HCT116 (cell line): ENCODE measurements at places on chromosomes 3 and 15.

DNA sequence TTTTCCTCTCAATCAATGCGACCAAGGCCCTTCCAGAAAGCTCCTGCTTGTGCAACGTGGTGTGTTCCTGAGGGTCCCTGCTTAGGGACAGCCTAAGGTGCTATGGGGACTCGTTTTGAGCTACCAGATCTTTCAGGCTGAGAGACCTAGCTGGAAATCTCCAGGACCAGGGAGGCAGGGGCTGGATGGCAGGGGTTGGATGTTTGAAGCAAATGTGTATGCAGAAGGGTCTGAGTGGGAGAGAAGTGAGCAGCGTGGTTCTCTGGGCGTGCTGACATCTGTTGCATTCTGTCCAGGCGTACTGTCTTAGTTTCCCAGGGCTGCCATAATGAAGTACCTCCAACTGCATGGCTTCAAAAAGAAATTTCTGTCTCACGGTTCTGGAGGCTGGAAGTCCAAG lies 31.7 kb upstream of the SLCO2A1 start:
- no peak for DNase-seq
- no peaks in the 10 kb centered on the region for H3K36me3 ChIP-seq
- no peak overlapping the region for H3K4me3 ChIP-seq
- H3K27me3 ChIP-seq = no peaks in the 10 kb centered on the region
- H3K4me1 ChIP-seq = no peaks in the 10 kb centered on the region; the same call in 1 of the 2 replicates

DNA sequence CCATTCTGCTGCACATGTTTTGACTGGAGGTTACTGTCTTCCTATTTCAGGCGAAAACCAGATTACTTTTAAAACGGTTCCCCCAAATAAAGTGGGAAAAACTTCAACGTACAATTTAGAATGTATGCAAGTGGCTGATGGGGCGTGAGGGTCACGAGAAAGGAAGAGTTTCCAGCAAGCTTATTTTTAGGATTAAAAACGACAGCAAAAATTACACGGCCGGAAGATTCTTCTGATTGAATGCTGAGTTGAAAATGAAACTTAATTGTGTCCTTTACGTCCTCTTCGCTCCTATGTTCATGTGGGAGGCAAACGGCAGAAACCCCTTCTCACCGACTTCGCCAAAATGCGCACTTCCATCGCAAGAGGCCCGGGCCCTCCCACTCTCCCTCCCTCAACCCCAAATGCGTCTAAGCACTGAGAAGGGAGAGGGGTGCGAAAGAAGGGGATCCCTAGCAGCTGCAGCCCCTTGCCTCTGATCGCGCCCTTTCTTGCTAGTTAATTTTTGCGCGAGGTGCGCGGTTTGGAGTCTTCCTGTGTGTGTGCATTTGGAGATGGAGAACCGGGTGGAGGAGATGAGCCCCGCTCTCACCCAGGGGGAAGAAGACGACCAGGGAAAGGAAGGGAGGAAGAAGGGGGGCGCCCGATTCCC lies 656 bp downstream of the CD47 start:
- no peaks in the 10 kb centered on the region for H3K27me3 ChIP-seq
- H3K27ac ChIP-seq = peak overlapping the region; percentile 57; the same call in 1 of the 2 replicates
- H3K4me1 ChIP-seq = peaks cover 19% of the 10 kb centered on the region

DNA sequence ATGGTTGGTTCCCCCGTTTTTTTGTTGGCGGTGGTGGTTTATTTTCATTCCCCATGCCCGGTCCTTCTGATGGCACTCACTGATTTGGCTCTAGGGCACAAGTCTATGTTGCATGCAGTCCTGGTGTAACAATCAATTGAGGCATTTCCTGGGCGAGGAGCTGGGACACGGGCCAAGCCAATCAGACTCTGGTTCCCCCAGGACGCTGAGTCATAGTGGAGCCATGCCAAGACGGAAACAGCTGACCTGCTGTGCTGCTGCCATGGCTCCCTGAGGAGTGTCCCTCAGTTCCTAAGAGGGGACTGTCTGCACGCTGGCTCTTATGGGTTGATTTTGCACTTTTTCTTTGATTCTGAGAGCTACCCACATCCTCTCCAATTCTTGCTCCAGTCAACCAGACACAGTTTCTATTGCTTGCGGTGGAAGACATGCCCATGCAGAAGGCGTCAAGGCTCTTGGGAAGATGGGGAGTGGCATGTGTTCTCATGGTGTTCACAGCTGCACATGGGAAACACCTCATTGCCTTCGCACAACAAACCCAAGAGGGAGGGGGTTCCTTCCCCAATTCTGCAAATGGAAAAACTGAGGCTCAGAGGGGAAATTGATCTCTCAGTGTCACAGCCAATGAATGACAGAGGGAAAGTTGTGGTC lies 28.3 kb upstream of the ALDH1L1 start:
- H3K27me3 ChIP-seq = no peaks in the 10 kb centered on the region
- H3K36me3 ChIP-seq = no peaks in the 10 kb centered on the region
- peak; percentile 76 for DNase-seq
- no peak overlapping the region for H3K4me3 ChIP-seq
- H3K4me1 ChIP-seq = peaks cover 40% of the 10 kb centered on the region
- peak overlapping the region; percentile 9; the same call in 1 of the 2 replicates for H3K27ac ChIP-seq

GRCh38 chr3:110815008-110815583 lies 256.5 kb upstream of the NECTIN3 start:
- H3K27me3 ChIP-seq = no peaks in the 10 kb centered on the region
- H3K4me1 ChIP-seq = peaks cover 53% of the 10 kb centered on the region
- H3K27ac ChIP-seq = peak overlapping the region; percentile 91
- peak overlapping the region; percentile 21 for H3K4me3 ChIP-seq
- DNase-seq = peak; percentile 89
- peaks cover 10% of the 10 kb centered on the region; the same call in 1 of the 2 replicates for H3K36me3 ChIP-seq

- H3K27ac ChIP-seq = no peak within 1 kb of the TSS
- no peak within 1 kb of the TSS for H3K4me3 ChIP-seq
- DNase-seq = no peak
- H3K36me3 ChIP-seq = no peaks in the 10 kb centered on the region
These were observed at the start of gene TM6SF1 for GRCh38 chr15:83106994-83107840. Gene TM6SF1, plus strand, starts transcription at chr15:83107645. Its CDS starts 36 bp downstream, at chr15:83107681.

DNA sequence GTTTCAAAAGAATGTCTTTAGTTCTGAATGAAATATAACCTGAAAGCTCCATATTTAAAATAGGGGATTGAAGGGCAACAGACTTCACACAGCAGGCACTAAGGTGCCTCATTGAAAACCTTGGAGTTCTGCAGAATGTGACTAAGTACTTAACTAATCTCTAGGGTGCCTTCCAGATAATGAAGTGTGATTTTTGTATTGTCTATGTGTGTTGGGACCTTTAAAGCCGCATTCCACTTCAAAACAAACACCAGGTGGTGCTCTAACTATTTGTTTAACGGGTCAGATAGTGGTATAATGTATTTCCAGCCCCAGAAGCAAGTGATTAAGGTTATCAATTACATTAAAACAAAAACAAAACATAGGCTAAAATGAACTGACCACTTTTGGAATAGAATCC lies 28.0 kb downstream of the TFG start:
- no peak for DNase-seq
- H3K27ac ChIP-seq = no peak overlapping the region
- H3K4me3 ChIP-seq = no peak overlapping the region
- peaks cover 60% of the 10 kb centered on the region for H3K36me3 ChIP-seq
- H3K4me1 ChIP-seq = no peaks in the 10 kb centered on the region

DNA sequence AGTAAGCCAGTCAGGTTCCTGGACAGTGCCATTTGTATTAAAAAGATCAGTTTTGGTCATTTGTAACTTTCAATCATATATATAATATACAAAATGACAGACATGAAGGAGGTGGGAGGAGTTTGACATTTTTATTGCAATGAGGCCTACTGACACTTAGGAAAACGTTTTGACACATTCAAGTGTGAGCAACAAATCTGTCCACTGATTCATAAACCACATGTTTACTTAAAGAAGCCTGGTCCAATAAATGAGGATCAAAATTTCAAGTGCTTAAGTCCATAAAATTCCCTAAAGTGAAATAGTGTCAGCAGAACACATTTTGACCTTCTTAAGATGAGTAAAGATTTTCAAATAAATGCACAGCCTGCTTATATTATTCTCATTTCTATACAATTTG lies 137.3 kb downstream of the MECOM start:
- H3K4me1 ChIP-seq = no peaks in the 10 kb centered on the region
- H3K4me3 ChIP-seq = no peak overlapping the region
- H3K27ac ChIP-seq = no peak overlapping the region
- H3K36me3 ChIP-seq = no peaks in the 10 kb centered on the region
- H3K27me3 ChIP-seq = no peaks in the 10 kb centered on the region
- no peak for DNase-seq

DNA sequence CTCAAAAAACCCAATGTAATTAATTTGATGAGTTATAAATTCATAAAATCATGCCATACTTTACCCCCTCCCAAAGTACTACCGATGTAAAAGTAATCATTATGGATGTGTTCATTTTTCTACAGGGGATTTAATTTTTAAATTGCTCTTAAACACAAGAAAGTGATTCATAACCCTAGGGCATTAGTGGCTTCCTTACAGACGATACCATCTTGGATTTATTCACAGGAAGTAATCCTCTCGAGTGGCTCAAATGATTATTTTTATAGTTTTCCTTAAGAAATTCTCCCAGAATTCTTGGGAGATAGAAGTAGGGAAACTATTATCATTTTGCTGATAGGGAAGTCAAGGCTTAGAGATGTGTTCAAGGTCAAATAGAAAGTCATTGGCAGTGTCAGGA lies 80.9 kb downstream of the PEX5L start:
- H3K27me3 ChIP-seq = peaks cover 48% of the 10 kb centered on the region
- DNase-seq = no peak
- no peak overlapping the region for H3K27ac ChIP-seq
- no peaks in the 10 kb centered on the region for H3K4me1 ChIP-seq
- H3K36me3 ChIP-seq = no peaks in the 10 kb centered on the region
- no peak overlapping the region for H3K4me3 ChIP-seq

- H3K36me3 ChIP-seq = no peaks in the 10 kb centered on the region
- no peaks in the 10 kb centered on the region for H3K27me3 ChIP-seq
- no peak overlapping the region for H3K4me3 ChIP-seq
- DNase-seq = no peak
- no peak overlapping the region for H3K27ac ChIP-seq
These were observed 17.2 kb upstream of the TCAIM start for GRCh38 chr3:44321335-44321734.

DNA sequence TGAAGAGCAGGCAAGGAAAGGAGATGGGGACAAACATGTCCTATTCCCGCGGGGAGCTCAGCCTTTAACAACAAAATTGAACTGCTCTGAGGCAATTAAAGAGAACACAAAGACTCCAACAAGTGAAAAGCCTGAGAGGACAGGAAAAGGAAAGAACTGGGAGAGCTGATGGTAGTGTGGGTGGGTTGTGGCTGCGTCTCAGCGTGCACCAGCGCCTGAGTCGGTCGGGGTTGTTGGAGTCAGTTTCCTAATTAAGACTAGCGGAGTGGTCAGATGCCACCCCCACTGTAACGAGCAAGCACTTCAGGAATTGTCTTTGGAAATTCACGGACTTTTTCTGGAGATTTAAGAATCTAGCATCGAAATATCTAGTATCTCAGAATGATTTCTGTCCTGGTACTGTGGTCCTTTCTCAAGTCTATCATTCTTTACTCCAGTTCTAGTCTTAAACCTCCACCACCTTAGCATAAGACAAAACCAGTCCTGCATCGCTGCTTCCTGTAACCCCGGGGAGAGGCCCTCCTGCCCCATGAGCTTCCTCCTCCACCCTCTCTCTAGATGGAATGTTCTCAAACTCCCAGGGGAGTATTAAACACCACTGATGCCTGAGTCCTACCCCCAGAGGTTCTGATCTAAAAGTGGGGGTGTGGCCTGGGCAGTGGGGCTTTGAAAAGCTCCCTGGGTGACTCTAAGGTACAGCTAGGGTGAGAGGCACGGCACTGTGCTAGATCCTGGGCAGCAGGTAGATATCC lies 104.0 kb downstream of the CYP19A1 start:
- H3K27ac ChIP-seq = no peak overlapping the region
- no peaks in the 10 kb centered on the region for H3K4me1 ChIP-seq
- H3K4me3 ChIP-seq = no peak overlapping the region
- DNase-seq = no peak
- peaks cover 8% of the 10 kb centered on the region; the same call in 1 of the 2 replicates for H3K27me3 ChIP-seq

DNA sequence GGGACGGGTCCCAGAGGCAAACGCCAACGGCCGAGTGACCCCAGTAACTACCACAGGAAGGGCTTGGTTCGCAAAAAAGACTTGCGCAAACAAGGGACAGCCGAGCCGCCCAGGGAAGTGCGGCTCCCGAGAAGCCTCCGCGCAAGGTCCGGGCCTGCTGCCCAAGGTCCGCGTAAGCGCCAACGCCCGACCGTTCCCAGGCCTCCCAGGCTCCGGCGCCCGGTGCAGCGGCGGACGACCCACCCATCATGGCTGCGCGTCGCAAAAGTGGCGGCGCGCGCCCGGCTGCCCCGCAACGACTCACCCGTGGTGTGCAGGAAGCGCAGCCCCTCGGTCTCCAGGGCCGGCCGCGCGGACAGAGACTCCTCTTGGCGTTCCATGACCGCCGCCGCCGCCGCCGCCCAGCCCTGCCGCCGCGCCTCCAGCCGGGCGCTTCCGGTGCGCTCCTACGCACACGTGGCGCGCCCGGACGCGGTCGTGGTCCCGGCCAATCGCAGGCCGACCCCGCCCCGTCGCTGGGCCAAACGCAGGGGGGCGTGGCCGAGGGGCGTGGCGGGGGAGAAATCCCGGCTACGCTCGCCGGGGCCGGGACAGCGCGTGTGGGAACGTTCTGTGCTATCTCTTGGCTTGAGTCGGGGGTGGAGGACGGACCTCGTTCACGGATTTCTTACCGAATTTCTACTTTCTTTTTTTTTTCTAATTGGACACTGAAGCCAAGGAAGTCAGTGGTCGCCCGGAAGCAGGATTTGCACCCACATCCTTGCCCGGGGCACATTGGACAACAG lies at the start of gene SELENOS:
Gene SELENOS (minus strand): TSS at position 448 of the 785 bp plus-strand sequence. CDS start 68 bp downstream, at position 380.
- peak within 1 kb of the TSS; percentile 77 for H3K27ac ChIP-seq
- peaks cover 51% of the 10 kb centered on the region for H3K36me3 ChIP-seq
- no peaks in the 10 kb centered on the region for H3K27me3 ChIP-seq
- peak; percentile 65 for DNase-seq
- H3K4me3 ChIP-seq = peak within 1 kb of the TSS; percentile 94
- peaks cover 2% of the 10 kb centered on the region; the same call in 1 of the 2 replicates for H3K4me1 ChIP-seq

- H3K27ac ChIP-seq = no peak overlapping the region
- no peak for DNase-seq
- no peak overlapping the region for H3K4me3 ChIP-seq
- H3K36me3 ChIP-seq = no peaks in the 10 kb centered on the region
These were observed 4.8 kb downstream of the TMIE start for GRCh38 chr3:46705751-46706552.

- H3K27me3 ChIP-seq = no peaks in the 10 kb centered on the region
- peaks cover 4% of the 10 kb centered on the region for H3K36me3 ChIP-seq
- no peak overlapping the region for H3K27ac ChIP-seq
- H3K4me1 ChIP-seq = peaks cover 13% of the 10 kb centered on the region
- H3K4me3 ChIP-seq = no peak overlapping the region
These were observed 1.5 kb downstream of the LMLN start for GRCh38 chr3:197961582-197961945.

GRCh38 chr3:76943671-76944070 lies 96.2 kb upstream of the ROBO2 start:
- no peak overlapping the region for H3K4me3 ChIP-seq
- H3K27ac ChIP-seq = no peak overlapping the region
- H3K27me3 ChIP-seq = no peaks in the 10 kb centered on the region
- no peaks in the 10 kb centered on the region for H3K4me1 ChIP-seq
- H3K36me3 ChIP-seq = no peaks in the 10 kb centered on the region

GRCh38 chr3:164332831-164333802 lies 745.2 kb downstream of the SI start:
- no peaks in the 10 kb centered on the region for H3K27me3 ChIP-seq
- no peak overlapping the region for H3K4me3 ChIP-seq
- no peak for DNase-seq
- no peaks in the 10 kb centered on the region for H3K4me1 ChIP-seq
- H3K27ac ChIP-seq = no peak overlapping the region
- H3K36me3 ChIP-seq = no peaks in the 10 kb centered on the region

- no peak overlapping the region for H3K27ac ChIP-seq
- H3K4me3 ChIP-seq = no peak overlapping the region
- H3K36me3 ChIP-seq = no peaks in the 10 kb centered on the region
- H3K27me3 ChIP-seq = no peaks in the 10 kb centered on the region
These were observed 223.6 kb upstream of the TBL1XR1 start for GRCh38 chr3:177420651-177421480.
